ENCODE measurements at places on chromosomes 1 and 21.

DNA sequence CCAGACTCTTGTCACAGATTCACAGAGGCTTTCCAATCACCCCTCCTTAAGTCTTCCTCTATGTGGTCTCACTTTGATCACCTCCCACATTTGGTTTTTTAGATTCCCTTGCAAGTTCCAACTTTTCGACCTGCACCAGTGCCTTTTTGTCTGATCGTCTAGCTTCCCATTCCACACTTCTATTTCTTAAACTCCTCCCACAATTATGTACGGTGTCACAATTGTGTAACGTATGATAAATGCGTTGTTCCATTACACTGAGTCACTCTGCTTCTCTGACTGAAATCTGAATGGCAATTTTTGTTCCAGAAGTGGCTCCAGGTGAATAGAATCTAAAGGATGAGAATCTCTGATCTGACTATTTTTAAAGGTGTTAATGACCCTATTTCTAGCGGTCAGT is 320.1 kb downstream of the LMX1A start:
- no peak for DNase-seq

DNA sequence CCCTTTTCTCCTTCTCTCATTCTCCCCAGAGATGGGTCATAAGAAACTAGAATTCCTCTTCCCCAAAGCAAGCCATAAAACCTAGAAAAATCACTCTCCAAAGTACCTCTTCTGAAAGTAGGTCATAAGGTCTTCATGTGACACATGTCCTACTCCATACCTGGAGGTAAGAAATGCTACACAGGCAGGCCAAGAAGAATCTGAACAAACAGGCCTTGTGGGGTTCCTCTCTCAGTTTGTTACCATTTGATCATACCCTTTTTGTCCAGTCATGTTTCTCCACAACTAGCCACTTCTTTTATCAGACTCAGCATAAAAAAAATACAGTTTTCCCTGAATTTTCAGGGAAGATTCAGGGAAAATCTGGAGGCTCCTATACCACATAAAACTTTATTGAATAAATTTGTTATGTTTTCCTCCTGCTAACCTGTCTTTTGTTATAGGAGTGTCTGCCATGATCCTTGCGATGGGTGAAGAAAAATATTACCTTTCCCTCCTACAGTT is 134.4 kb upstream of the LMO4 start:
- DNase-seq, result no peak

DNA sequence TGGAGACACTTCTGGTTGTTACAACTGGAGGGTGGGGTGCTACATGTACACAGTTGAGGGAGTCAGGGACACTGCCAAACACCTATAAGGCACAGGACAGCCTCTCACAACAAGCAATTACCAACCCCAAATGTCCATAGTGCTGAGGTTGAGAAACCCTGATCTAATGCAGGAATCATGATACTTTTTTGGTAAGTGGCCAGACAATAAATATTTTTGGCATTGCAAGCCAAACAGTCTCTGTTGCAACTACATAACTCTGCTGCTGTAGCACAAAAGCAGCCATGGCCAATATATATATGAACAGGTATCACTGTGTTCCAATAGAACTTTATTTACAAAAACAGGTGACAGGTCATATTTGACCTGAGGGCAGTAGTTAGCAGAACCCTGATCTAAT is 177.5 kb downstream of the ASTN1 start:
- no peak for DNase-seq

- no peak for DNase-seq
Observed at GRCh38 chr1:43206600-43207228, 34.6 kb downstream of the CFAP57 start.

Measured in frontal cortex (tissue), 4 donors.